Hair follicular keratinocyte (primary cell): ENCODE measurements at places on chromosomes 6 and 20. TPM values are rescaled to one million over a fixed set of nuclear protein-coding genes. Genes with fewer than 3 reads are reported as not detected.

EDN3 gene
- not detected in 2 replicates for total RNA-seq

MOG gene
- not detected in 2 replicates for total RNA-seq

GPR6 gene
- not detected in 2 replicates for total RNA-seq

PPP1R3G gene
- 0.04 and 0.23 TPM in 2 replicates for total RNA-seq

ZFAND3 gene
- 16.5 and 31.1 TPM in 2 replicates for total RNA-seq

CLPSL1 gene
- not detected in 2 replicates for total RNA-seq

SCAF8 gene
- 15.7 and 18.1 TPM in 2 replicates for total RNA-seq

CAGE1 gene
- total RNA-seq, result 0.27 TPM in 1 of 2 replicates, not detected in the other

ATP6V1G2 gene
- total RNA-seq, result 0.11 and 0.16 TPM in 2 replicates

CPNE5 gene
- total RNA-seq, result 0.08 TPM in 1 of 2 replicates, not detected in the other

SLC17A2 gene
- not detected in 2 replicates for total RNA-seq

ZC2HC1B gene
- total RNA-seq, result not detected in 2 replicates

FOXQ1 gene
- total RNA-seq, result 4.5 and 6.0 TPM in 2 replicates

UFL1 gene
- 20.0 and 22.3 TPM in 2 replicates for total RNA-seq

CCN6 gene
- total RNA-seq, result 0.31 and 2.7 TPM in 2 replicates

TTK gene
- 25.9 and 28.8 TPM in 2 replicates for total RNA-seq

GPLD1 gene
- total RNA-seq, result 0.31 TPM in 1 of 2 replicates, not detected in the other

KIF25 gene
- not detected in 2 replicates for total RNA-seq

ALDH8A1 gene
- total RNA-seq, result not detected in 2 replicates

PAX1 gene
- total RNA-seq, result not detected in 2 replicates

VIP gene
- not detected in 2 replicates for total RNA-seq

SALL4 gene
- total RNA-seq, result 0.08 TPM in 1 of 2 replicates, not detected in the other

FRK gene
- 2.1 and 2.3 TPM in 2 replicates for total RNA-seq

KIF3B gene
- total RNA-seq, result 13.3 and 15.4 TPM in 2 replicates

DNAH8 gene
- not detected in 2 replicates for total RNA-seq

MMP24 gene
- under 0.01 TPM in 1 of 2 replicates, not detected in the other for total RNA-seq

LST1 gene
- not detected in 2 replicates for total RNA-seq

PPIL4 gene
- 14.1 and 15.7 TPM in 2 replicates for total RNA-seq

ISM1 gene
- total RNA-seq, result 1.0 and 4.4 TPM in 2 replicates

BNIP5 gene
- total RNA-seq, result not detected in 2 replicates

APCDD1L gene
- 0.76 and 1.6 TPM in 2 replicates for total RNA-seq
